Neural progenitor cell (in vitro differentiated cells): ENCODE measurements at places on chromosomes 5 and 9. TPM values are rescaled to one million over a fixed set of nuclear protein-coding genes. Genes with fewer than 3 reads are reported as not detected.

GRCh38 chr9:124450931-124451661 is 845 bp downstream of the ADGRD2 start:
- no peak for DNase-seq

Gene ANKRD33B
- total RNA-seq, result 2.2 and 3.5 TPM in 2 replicates

GRCh38 chr5:133402775-133403174 is 209.6 kb downstream of the FSTL4 start:
- no peak for DNase-seq

- no peak for DNase-seq
These were observed 5.7 kb upstream of the ICE1 start for GRCh38 chr5:5416733-5417132.

DNA sequence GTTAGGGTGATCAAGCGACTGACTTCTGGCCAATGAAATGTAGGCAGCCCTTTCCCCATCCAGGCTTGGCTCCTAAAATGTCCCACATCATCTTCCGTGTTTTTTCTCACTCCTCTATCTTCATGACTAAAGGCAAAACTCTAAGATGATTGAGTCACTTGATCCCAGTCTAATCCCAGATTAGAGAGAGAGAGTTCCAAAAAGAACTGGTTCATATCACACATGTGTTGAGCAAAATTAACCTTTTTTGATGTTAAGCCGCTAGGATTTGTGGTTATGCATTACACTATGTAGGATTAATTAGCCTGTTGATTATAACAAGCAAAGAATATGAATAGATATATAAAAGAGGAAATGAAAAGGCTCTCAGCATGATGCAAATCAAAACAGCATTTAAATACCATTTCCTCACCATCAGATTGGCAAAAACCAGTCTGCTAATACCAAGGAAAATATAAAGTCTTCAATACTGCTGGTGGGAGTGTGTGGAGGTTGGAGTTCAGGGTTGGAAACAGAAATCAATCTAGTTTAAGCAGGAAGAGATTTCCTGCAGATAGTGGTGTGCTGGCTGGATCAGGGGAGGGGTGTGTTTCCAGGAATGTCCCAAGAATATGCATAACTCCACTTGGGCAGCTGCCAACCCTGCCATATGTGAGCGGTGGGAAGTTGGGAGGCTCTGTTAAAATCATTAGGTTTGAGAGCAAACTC is 187.6 kb upstream of the S1PR3 start:
- DNase-seq, result no peak

- DNase-seq, result no peak
These were observed 102.4 kb downstream of the CAMK4 start for GRCh38 chr5:111326551-111326950.

Gene ANKRD18B
- total RNA-seq, result 10.3 and 14.7 TPM in 2 replicates

GRCh38 chr9:92616655-92617111 is 53.2 kb downstream of the IPPK start:
- no peak for DNase-seq

Gene SOHLH1
- not detected in 2 replicates for total RNA-seq
